Left forelimb (tissue), 1 donor: ENCODE measurements at places on chromosomes 7 and 10.

- no peak for DNase-seq
Measured at GRCh38 chr10:114323023-114323422, 81.3 kb downstream of the AFAP1L2 start.

DNA sequence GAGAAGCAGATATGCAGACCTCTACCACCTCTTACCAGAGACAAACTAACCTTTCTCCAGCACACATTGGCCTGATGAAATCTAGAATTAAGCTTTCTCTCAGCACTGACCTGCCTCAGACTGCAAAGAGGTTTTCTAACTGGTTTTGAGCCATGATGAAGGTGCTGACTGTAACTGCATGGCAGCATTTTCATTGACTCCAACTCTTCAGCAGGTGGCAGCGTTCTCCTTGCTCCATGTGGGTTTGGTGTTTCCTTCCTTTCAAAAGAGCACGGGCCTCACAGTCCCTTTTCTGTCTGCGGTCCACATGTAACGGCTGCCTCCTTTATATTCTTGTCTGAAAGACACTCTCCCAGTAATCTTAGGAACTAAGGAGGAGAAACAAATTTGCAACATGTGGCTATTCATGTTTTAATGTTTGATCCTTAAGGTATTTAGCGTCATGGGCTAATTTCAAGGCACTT is 12.6 kb downstream of the KLLN start:
- DNase-seq: no peak

DNA sequence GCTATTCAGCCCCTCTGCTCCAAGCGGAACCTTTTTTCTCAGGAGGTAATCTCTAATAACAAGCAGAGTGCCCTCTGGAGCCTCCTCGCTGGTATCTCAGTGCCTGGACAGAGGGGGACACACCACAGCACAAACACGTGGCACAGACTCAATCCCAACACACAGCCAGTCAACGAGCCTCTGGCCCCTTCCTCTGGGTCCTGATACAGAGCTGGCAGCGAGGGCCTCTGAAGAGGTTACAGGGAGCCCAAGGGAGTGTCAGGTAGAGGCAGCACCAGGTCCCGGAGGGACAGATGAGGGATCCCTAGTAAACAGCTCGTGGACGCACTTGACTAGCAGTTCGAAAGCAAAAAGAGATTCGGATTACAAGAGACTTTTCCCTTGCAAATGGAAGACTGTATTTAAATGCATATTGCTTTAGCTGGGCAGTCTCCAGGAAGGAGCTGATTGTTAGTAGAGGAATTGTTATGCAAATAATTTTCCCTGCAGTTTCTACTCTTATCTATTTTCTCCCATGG is 14.1 kb downstream of the CXCL12 start:
- no peak for DNase-seq

- no peak for DNase-seq
Measured at GRCh38 chr10:110317866-110318850, 13.4 kb upstream of the SMNDC1 start.

DNA sequence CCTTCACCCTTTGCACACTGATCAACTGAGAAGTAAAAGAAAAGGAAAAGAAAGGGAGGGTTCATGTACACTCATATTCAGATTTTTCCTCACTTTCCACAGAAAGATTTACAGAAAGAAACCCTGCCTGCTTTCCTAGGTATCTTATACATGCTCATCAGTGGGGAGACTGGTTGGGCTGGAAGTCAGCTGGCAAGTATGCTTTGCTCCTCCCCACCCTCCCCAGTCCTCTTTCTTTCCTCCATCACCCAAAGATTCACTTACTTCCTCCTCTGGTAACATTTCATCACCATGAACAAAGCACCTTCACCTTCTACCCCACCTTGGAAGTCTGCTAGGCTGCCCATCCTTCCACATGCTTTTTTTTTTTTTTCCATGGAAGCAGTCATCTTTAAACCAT is 153.2 kb upstream of the NRBF2 start:
- DNase-seq: no peak

- no peak for DNase-seq
Measured at GRCh38 chr10:94107191-94107590, 113.5 kb downstream of the PLCE1 start.

DNA sequence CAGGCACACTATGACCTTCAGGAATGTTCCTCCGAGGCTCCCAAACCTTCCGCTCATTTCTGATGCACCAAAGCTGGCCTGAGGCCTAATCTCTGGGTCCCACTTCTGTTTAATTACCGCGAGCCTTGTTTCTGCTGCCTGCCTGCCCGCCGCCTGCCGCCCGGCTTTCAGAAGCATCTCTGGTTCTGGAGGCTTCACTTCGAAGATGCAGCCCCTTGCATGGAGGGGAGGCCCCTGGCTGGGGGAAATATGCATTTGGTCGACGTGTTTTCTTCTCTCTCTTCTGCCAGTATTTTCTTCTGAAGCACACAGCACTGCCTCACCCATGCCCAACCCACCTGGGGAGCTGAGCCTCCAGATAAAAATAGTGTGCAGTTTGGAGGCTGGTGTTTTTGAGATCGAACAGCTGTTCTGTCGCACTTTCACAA is 166.9 kb downstream of the PAXIP1 start:
- DNase-seq: no peak

GRCh38 chr7:12152196-12152918 is 58.7 kb upstream of the TMEM106B start:
- DNase-seq: no peak

DNA sequence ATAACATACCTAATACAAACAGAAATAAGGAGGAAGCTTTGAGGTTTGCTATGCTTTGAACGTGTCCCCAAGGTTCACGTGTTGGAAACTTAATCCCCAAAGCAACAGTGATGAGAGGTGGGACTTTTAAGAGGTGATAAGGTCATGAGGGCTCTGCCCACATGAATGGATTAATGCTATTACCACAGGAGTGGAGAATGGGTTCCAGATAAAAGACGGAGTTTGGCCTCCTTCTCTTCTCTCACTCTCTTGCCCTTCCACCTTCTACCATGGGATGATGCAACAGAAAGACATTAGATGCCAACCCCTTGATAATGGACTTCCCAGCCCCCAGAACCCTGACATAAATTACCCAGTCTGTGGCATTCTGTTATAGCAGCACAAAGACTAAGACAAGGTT is 9.6 kb downstream of the ITGB1 start:
- DNase-seq: no peak

DNA sequence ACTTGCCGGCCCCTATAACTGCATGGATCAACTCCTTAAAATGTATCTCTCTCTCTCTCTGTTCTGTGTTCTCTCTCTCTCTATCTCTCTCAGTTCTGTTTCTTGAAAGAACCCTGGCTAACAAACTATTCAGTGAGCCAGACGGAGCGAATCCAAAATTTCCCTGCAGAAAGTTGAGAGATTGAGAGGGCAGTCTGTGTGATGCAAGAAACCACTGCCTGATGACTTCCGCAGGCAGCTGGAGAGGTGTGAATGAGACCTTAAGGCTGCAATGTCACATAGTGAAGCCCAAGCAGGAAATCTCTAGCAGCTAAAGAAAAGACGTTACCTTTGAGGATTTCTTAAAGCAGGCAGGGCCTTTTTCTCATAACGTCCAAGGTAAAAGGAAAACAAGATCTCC is 17.3 kb downstream of the FAM107B start:
- no peak for DNase-seq

GRCh38 chr10:78980354-78980753 is 88.4 kb upstream of the ZMIZ1 start:
- DNase-seq: no peak

DNA sequence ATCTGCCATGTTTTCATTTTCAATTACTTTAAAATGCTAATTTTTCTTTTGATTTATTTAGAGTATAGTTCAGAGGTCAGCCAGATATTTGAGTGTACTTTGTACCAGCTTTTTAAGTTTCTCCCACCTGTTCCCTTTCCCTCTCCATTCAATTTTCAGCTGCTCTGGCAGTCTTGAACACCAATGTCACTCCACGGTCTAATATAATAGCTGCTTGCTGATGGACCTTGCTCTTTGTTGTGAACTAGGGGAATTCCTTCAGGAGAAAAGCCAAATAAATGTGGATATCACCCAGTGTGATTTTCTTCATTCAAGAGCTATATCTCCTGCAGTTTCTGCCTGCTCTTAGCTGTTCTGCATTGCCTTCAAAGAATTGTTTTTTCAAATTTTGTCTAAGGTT is 3.9 kb upstream of the HPS1 start:
- no peak for DNase-seq

- no peak for DNase-seq
Measured at GRCh38 chr7:96826089-96826488, 116.4 kb upstream of the SEM1 start.

DNA sequence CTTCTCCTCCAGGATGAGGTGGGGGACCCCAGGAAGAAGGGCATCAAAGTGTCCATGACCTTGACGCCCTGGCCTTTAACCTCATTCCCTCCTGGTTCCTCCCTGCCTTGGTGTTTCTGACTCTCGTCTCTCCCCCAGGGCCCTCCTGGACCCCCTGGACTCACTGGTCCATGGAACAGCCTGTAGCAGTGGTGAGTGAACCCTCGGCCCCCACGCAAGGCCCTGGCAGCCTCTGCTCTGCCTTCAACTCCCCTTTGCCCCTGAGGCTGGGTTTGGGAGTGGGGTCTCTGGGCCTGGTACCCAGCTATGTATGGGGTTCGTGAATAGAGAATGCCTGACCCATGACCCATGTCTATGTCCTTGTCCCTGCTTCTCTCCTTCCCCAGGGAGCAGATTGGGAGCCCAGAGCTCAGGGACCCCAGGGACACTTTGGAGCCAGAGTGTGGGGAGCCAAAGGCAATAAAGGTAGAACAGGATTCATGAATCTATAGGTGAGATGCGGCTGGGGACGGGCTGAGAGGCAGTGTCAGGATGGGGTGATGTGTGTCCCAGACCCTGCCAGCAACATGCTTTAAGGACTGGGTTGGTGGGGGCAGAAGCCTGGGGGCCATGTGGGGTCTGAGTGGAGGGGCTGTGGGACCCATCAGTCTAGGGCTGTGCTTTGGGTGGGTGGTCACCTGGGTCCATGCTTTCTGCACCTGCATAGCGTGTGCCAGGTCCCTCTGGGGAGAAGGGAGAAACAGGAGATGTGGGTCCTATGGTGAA is 18.4 kb upstream of the VOPP1 start:
- DNase-seq: no peak

DNA sequence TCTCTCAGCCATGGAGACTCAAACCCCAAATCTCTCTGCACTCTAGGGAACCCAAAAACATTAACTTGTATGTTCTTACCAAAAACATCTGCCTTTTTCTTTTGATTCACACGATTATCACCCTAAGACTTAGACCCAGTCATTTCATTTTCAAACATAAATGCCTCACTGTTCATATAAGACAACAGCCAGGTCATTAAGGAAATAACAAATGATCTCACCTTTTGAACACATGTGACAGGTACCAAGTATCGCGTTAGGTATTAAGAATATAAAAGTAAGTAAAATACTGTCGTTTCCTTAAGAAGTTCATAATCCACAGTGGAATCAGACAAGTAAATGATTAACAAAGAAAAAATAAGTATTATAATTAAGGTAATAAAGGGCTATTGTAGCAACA is 8.8 kb downstream of the TM9SF3 start:
- DNase-seq: no peak

GRCh38 chr7:34365011-34365410 is 293.0 kb upstream of the NPSR1 start:
- DNase-seq: no peak

DNA sequence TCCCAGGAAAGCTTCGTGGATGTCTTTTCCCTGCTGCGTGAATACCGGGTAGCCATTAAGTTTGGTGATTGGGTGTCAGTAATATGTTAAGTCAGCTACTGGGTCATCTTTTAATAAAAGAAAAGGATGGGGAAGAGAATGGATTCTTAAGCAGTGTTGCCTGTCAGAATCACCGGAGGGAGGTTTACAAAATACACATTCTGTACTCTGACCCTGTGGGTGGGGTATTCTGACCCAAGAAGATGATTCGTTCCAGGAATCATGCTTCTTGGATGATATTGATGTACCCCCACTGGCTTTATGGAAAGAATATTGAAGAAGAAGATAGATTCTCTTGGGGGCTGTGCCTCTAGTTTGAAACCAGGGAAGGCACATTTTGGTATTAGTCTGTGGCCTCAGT is 18.3 kb downstream of the SGPL1 start:
- DNase-seq: no peak

- no peak for DNase-seq
Measured at GRCh38 chr7:41006306-41006995, 696.4 kb downstream of the INHBA start.

- DNase-seq: no peak
Measured at GRCh38 chr10:103895411-103896186, 22.4 kb downstream of the STN1 start.

GRCh38 chr7:142431491-142431890 is 173.6 kb upstream of the PRSS58 start:
- DNase-seq: no peak

DNA sequence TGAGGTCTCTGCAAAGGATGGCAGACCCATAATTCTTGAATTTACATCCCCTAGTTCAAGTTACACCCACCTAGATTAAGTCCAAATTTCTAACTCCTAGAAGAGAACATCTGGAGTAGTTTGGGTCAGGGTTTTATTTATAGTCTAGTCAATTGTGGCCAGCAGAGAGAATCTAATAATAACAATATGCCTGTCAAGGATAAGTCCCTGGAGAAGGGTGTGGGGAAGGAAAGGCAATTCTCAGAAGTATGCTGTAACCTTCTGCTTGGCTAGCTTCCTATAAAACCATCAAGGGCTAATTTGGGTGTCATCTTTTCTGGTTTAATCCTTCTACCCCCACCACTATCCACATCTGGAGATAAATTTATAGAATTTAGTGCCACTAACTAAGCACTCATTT is 52.8 kb upstream of the SEMA3E start:
- DNase-seq: no peak

DNA sequence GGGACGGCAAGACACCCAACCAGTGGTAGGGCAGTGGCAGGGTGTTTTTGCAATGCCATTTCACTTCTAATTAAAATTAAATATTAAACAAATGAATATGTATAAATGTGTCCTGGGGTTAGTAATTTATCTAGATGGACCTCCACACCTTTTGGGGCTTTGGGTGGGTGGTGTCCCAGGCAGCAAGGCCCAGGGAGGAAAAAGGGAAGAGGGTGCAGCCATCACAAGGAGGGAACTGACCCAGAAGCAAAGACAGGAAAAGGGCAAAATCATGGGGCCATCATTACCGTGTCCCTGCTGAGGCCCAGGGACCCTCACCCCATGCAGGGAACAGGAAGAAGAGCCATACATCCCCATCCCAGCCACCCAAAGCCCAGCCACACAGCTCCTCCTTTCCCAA is 204.6 kb downstream of the GRID1 start:
- no peak for DNase-seq

GRCh38 chr7:154943906-154944305 is 59.0 kb downstream of the PAXIP1 start:
- no peak for DNase-seq
